ENCODE measurements at places on chromosomes 5 and 9.

GRCh38 chr5:81556809-81557208, 162.9 kb upstream of the ACOT12 start:
- no peak for DNase-seq

DNA sequence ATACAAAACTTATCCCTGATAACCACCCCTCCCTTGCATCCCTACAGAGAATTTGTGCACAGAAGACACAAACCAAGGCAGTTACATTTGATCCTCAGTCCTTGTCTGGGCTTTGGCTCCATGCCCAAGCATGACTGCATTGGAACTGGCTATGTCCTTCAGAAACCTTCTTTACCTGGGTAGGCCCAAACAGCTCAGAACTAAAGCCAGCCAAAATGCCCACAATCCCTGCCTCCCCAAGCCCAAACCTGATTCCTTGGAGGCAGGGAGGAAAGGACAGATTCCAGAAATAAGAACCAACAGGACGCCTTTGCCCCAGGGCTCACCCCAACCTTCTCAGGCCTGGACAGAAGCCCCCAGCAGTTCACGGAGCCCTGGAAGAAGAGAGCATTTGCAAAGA, 8.2 kb downstream of the IL17B start:
- DNase-seq, result no peak

DNA sequence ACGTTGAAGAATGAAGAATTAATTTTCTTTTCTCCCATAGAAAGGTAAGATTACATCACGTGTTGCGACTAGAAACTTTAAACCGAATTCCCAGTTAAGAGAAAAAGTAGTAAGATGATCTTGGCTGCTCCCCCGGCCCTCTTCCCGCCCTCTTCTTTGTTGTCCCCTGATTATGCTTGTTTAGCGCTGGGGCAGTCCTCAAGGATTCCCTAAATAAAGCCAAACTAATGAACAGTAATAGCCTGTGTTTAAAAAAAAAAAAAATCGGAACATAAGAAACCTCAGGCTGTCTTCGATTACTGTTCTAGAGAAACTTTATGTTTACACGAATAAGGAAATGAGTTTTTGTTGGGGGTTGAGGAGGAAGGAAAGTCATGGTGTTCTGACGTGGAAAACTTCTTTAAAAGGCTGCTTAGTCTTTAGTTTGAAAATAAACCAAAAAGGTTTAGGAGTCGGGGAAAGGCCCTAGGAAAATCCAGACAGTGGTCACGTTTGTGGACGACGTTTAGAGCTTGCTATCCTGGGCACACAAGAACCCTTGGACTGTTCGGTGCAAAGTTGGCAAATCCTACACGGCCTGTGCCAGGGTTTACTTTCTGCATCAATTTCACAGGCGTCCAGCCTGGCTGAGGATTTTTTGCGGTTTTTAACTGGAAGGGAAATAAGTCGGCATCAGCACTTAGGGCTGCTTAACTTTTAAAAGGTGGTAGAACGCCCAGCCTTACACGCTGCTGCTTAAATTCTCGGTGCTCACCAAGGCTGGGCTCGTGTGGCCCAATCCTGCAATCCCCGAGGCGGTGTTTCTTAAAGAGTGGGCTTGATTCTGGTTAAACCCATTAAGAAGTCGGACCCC, 1.1 kb upstream of the MAT2B start:
- DNase-seq, result peak; percentile 34

GRCh38 chr9:121483049-121483448, 16.6 kb downstream of the GGTA1 start:
- no peak for DNase-seq

GRCh38 chr5:140554454-140554853, 2.8 kb downstream of the SRA1 start:
- no peak for DNase-seq

- no peak for DNase-seq
These were observed 28.8 kb downstream of the SLIT3 start for GRCh38 chr5:169272111-169272510.

DNA sequence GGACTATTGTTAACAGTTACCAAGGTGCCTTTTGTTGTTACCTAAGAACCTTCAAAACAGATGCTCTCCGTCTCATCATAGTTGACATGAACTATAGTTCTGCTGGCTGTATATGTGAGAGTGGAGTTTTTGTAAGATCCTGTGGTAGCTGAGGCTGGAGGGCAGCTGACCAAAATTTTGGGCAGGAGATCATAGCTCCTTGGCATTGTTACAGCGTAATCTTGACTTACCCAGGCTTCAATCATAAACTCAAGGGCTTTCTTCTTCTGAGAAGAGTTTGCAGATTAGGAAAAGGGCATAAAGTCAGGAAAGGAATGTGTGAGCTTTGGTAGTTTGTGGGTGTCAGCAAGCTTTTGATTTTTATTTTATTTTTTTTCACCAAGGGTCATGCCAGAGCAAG, 34.5 kb downstream of the RCL1 start:
- no peak for DNase-seq

DNA sequence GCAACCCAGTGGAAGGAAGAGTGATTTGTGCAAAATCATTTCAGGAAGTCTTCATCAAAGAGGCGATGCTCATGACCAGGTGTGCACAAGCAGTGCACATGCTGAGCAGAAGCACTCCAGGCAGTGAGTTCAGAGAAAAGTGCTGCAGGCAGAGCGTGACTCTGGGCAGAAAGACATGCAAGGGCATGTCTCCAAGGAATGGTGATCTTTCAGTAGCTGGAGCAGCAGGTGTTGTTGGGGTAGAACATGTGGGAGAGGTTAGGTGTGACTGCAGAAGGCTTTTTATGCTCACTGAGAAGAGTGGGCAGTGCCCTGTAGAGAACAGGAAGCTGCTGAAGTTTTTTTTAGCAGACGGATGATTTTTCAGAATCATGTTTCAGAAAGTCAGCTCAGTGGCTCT, 545.4 kb upstream of the TLE4 start:
- DNase-seq, result no peak

DNA sequence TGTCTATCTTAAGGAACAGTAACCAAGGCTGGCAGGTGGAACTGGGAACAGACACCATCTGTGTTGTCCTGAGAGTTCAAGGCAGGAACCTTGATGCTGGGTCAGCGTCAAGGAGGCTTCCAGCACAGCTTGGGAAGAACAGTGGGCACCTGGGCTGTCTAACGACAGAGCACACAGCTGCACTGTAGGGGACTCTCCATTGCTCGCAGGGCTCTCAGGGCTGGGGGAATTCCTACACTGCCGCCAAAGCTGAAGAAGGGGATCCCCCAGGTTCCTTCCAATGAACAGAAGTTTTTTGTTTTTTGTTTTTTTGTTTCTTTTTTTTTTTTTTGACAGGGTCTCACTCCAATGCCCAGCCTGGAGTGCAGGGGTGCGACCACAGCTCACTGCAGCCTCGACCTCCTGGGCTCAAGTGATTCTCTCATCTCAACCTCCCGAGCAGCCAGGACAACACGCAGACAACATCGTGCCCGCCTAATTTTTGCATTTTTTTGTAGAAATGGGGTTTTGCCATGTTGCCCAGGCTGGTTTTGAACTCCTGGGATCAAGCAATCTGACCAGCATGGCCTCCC, 81.9 kb downstream of the PTPN3 start:
- DNase-seq, result no peak

DNA sequence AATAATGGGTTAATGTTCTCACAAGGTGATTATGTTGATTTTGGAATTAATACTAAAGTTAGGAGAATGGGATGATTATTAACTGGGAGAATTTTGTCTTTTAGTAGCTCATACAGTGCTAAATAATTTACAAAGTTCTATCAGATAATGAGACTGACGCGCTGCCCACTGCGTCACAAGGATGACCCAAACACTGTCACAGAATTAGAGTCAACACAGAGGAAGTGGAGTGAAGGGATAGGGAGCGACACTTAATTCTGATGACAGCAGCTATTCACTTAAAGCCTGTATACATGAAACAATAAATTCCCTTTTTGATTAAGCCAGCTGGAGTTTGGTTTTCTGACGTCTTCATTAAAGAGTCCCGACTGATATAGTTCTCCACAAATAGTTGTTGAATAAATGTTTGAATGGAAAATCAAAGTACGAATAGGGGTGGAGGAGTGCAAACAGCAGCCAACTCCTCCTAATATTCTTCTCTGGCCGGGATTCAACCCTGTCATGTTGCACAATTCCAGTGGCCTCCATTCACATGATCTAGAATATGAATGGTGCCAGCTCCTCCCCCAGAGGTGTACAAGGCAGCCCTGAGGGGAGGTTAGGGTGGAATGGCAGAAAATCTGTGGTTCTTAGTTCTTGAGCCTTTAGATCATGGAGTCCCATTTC, 140.3 kb downstream of the PCSK1 start:
- DNase-seq, result no peak

DNA sequence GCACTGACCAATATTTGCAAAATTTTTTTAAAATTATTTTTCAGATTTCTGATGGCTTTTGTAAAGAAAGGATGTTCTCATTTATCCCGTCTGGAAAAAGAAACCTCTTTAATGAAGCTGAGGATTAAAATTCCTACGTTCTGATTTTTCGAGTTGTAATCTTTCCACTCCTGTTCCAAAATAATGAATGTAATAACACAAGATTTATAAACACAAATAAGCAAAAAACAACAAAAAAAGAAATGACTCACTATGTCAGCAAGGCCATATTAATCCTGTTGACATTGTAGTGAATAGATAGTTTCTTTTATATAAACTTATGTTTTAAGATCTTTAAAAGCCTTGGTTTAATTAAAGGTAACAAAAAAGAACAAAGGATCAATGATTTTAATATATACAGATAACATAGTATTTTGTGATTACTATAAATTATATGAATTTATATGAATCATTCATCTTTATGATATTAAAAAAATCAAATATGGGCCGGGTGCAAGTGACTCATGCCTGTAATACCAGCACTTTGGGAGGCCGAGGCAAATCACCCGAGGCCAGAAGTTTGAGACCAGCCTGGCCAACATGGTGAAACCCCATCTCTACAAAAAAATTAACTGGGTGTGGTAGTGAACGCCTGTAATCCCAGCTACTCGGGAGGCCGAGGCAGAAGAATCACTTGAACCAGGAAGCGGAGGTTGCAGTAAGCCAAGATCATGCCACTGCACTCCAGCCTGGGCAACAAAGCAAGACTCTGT, 336.6 kb upstream of the DAB2 start:
- DNase-seq, result no peak

GRCh38 chr9:1536522-1537170, 478.5 kb upstream of the SMARCA2 start:
- no peak for DNase-seq

DNA sequence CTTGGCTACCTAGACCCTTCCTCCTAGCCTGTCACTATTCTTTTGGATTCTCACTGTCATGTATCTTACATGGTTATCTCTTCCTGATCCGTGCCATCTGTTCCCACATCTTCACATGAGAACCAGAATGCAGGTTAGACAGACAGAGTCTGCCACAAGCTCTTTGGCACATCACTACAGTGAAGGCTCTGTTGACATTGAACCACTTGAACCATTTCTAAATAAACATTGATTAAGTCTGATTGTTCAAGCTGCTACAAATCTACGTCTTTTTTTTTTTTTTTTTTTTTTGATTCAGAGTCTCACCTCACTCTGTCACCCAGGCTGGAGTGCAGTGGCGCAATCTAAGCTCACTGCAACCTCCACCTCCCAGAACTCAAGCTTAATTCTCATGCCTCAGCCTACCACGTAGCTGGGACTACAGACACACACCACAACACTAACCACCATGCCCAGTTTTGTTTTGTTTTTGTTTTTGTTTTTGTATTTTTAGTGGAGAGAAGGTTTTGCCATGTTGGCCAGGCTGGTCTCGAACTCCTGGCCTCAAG, 85.1 kb upstream of the LRRTM2 start:
- no peak for DNase-seq

- DNase-seq, result no peak
These were observed 365.4 kb upstream of the IRX1 start for GRCh38 chr5:3230254-3230653.

GRCh38 chr9:29866556-29866955, 2293.3 kb upstream of the C9orf72 start:
- DNase-seq, result no peak

- no peak for DNase-seq
These were observed 213.5 kb upstream of the IRX1 start for GRCh38 chr5:3382151-3382550.

- DNase-seq, result no peak
These were observed 133.0 kb downstream of the SMC2 start for GRCh38 chr9:104227108-104227507.
